ENCODE measurements at places on chromosomes 12 and 14.

- DNase-seq, result no peak
These were observed 19.1 kb upstream of the TBX3 start for GRCh38 chr12:114703060-114703493.

DNA sequence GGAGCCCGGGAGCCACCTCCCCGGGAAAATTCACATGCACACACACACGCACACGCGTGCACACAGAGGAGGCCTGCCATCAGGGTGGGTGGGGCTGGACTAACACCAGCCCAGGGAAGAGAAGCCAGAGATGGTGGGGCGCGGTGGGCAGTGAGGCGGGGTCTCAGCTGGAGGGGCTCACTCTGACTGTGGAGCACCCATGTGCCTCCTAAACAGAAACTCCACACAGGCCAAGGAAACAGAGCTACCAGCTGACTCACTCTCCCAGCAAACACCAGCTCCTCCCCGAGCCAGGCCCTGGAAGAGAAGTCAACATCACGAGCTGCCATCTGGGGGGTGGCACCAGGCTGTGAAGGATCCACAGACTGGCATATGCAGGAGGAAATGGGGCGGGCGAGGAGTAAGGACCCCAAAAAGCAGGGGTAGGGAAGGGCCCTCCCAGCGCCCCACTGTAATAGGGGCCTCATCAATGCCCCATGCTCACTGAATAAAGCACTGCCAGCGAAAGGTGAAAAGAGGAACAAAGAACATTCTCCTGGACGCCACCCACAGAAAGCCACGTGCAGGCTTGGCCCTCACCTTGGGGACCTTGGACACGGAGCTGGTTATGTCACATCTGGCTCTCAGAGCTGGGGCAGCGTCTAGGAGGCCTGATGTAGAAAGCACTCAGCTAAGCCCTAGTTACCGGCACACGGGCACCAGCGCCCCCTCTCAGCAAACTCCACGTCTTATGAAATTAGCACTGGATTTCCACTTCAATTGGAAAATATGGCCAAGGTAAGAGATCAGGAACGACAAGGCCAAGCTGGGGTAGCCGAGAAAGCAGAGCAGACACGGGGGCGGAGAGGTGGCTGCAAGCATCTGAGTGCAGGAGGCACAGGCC is 8.4 kb upstream of the INF2 start:
- DNase-seq, result peak; percentile 84

DNA sequence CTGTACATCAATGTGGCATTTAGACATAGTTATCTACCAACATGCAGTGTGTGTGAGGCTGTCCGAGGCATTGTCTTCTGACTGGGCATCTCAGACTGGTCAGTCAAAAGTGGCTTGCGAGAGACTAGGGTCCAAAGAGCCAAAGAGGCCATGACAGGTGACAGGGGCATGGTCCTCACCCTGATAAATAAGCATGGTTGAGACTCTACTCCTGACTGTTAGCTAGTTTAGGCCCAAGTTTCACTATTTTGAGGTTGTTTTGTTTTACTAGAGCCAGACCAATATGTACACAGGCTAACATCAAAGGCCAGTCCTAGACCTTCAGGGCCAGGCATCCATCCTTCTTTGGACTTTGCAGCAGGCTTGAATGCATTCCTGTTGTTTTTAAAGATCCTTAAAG is 76.9 kb upstream of the SRSF5 start:
- no peak for DNase-seq

GRCh38 chr12:90575995-90576394 is 379.0 kb downstream of the CCER1 start:
- DNase-seq, result no peak

GRCh38 chr12:52667509-52667908 is 12.7 kb downstream of the KRT1 start:
- DNase-seq, result no peak

DNA sequence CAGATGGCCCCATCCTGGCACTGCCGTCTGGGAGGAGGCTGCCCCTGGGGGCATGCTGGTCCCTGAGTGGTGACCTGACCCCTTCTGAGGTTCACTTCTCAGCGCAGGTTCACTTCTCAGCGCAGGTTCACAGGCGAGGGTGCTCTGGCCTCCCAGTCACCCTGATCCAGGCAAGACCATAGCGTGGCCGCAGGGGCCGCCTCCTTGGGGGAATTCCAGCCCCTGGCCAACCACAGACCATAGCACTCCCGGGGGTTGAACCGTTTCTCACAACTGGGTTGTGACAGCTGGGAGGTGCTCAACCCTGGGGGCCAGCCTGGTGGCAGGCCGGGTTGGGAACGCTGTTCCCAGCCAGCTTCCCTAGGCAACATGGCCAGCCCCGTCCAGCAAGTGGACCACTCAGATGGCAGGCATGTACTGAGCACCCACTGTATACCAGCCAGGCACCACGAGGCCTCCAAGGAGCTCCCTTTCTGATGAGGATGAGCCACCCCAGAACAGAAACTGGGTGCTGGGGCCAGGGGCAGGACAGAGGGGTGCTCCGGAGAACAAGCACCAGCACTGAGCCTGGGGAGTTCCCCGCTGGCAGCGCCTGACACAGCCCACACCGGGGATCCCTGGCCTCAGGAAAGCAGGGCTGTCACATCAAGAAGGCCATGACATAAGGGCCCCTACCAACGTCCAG is 28.3 kb upstream of the ZFP36L1 start:
- DNase-seq, result no peak

DNA sequence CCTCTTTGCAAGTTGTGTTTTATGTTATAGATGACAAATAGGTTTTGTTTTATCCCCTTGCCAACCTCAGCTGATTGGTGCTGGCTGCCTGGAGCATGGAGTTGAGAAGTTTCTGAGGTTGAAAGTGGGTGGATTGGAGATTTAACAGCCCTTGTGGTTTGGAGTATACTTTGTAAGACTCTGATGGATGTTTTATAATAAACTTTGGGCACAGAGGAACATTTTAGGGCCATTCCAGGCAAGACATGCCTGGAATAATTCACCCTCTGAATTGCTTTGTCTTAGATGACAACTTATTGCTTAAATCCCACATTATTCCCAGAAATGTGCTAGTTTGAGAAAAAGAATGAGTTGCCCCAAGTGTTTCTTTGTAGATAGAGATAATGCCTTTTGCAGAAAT is 158.9 kb downstream of the SLC5A8 start:
- peak; percentile 76 for DNase-seq

GRCh38 chr14:54533100-54533499 is 23.4 kb downstream of the CGRRF1 start:
- no peak for DNase-seq

DNA sequence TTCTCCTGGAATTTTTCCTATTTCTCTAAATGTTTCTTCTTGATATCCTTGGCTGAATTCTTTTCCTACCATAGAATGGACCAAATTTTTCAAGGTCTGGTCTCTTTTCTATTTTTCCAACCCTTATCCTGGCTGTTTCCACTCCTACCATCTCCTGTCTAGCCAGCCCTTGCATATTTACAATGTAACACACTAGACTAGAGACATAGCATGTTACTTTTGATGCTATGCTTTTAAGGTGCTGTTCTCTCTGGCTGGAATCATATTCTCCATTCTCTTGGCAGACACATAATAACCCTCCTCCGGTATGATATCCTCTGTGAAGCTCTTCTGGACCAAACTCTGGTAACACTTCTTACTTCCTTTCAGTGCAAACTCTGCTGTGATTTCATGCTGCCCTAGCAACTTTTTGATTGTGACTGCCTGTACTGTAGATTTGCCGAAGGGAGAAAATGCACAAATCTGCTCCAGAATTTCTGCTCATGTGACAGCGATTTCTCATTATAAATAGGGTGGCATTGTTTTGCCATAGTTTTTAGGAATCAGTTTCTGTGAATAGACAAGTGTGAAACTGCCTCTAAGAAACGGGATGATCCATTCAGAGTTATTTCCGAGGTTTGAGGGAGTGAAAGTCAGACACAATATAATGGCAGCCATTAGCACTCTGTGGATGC is 284.4 kb downstream of the MDGA2 start:
- no peak for DNase-seq

DNA sequence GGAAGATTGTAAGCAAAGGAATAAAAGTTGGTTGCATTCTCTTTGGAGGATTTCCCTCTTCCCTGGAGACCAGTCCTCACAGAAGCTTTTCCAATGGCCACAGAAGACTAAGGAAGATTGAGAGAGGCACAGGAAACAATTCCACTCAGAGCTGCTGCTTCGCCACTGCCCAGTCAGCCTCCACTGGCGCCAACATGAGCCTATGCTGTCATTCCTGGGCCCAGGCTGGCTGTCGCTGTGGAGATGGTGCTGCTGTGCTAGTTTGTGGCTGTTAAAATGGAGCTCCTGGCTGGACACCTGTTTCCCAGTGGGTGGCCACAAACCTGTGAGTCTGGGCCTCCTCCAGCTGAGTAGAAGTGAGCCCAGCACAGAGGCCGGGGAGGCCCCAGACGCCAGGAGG is 6.6 kb downstream of the P2RX7 start:
- DNase-seq, result no peak

- no peak for DNase-seq
These were observed 543.6 kb downstream of the TMEM121 start for GRCh38 chr14:106069804-106070625.

- DNase-seq, result no peak
These were observed 20.7 kb downstream of the NID2 start for GRCh38 chr14:52048116-52048515.

- no peak for DNase-seq
These were observed 180.9 kb upstream of the RTL1 start for GRCh38 chr14:101084436-101084826.

Data from fibroblast of lung (primary cell).